Foreskin fibroblast (primary cell): ENCODE measurements at places on chromosomes 2 and 18.

- peak; percentile 27 for DNase-seq
Observed at GRCh38 chr2:232980683-232981082, 32.4 kb downstream of the NGEF start.

DNA sequence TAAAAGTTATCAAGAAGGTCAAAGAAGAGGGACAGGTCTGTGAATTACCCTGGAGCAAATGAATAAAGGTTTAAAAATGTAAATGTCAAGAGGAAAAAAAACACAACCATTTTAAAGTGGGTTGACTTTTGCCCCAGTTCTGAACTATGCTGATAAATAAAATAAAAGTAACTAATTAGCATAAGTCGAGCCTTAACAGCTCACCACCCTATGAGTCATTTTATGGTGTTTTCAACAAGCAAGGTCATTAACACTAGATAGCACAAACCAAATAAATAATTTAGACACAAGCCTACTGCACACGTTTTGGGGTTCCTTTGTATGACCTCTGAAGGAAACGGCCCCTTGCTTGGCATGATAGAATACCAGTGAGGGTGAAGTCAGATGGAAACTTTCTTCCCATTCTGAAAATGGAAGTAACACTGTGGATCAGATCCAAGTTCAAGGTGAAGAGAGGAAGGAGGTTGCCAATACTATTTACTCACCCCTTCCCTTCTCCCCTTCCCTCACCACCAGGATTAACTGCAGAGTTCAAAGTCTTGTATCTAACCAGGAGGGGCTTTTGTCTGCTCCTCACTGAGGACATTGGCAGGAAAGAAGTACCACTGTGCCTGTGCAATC, 380.0 kb upstream of the ACVR2A start:
- DNase-seq = no peak

DNA sequence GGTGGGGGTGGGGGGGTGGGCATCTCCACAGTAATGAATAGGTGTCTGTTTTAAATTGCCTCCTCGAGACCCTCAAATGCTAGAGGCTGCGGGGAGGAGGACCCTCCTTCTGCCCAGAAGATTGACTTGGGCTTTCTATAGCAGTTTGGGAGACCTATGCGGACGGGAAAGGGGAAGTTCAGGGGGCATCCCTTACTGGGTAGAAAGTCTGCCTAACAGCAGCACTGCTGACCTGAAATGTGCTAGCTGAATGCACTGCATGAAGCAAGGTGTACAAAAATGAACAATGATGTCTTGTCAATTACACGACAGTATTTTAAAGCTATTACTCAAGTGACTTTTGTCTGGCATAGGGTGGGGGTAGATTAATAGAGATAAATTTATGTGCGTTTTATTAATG, 2.5 kb downstream of the DCC start:
- no peak for DNase-seq

DNA sequence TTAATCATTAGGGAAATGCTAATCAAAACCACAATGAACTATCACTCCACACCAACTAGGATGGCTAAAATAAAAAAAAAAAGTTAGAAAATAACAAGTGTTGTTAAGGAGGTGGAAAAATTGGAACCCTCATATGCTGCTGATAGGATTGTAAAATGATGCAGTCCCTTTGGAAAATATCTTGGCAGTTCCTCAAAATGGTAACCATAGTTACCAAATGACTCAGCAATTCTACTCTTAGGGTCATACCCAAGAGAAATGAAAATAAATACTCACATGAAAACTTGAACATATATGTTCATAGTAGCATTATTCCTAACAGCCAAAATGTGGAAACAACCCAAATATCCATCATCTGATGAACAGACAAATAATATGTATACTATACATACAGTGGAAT, 15.7 kb upstream of the ACVR2A start:
- DNase-seq = peak; percentile 89

DNA sequence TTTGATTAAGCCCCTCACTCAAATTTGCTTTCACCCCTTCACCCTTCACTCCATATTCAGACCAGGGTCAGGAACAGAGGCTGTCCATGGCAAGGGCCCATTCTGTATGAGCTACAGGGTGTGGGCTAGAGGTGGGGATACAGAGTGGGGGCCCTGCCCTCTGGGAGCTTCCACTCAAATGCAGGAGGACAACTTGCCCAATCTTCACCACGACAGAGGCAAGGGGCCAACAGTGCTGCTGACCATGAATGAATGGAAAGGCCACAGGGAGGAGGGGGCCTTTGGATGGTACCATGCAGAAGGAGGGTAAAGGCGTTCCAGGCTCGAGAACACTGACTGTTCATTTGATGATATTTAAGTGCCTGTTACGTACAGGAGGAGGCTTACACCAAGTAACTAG, 22.8 kb downstream of the ADRA2B start:
- no peak for DNase-seq

DNA sequence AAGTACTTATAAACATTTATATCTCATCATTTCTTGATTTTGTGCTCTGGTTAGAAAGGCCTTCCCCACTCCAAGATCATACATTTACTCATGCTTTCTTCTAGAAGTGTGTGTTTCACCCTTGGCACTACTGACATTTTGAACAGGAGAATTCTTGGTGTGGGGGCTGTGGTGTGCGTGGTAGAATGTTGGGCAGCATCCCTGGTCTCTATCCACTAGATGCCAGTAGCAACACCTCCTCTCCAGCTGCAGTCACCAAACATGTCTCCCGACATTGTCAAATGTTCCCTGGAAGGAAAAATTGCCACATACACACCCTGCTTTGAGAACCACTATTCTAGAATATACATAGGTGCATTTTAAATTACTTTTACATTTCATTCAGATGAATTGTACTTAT, 8.7 kb upstream of the TGIF1 start:
- peak; percentile 61 for DNase-seq

DNA sequence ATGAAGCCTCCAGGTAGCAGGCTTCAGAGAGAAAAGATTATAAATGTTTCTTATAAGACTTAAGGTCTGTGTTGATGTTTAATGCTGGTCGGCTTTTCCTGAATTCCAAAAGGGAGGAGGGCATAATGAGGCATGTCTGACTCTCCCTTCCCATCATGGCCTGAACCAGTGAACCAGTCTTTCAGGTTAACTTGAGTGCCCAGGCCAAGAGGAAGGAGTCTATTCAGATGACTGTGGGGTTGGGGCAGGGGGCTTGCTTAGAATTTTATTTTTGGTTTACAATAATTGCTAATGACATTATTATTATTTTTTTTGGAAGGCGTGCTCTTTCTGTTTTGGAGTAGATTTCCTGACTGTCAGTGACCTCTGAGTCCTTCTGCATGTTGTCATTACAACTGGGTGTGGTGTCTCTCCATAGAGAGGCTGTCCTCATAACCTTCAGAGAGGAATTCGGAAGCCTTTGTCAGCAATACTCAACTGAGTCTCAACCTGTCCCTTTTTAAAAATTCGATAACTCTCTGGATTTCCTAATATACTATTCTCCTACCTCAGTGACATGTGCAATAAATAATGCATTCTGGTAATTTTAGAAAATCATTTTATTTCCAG, 275.1 kb upstream of the CXCR4 start:
- DNase-seq = no peak

DNA sequence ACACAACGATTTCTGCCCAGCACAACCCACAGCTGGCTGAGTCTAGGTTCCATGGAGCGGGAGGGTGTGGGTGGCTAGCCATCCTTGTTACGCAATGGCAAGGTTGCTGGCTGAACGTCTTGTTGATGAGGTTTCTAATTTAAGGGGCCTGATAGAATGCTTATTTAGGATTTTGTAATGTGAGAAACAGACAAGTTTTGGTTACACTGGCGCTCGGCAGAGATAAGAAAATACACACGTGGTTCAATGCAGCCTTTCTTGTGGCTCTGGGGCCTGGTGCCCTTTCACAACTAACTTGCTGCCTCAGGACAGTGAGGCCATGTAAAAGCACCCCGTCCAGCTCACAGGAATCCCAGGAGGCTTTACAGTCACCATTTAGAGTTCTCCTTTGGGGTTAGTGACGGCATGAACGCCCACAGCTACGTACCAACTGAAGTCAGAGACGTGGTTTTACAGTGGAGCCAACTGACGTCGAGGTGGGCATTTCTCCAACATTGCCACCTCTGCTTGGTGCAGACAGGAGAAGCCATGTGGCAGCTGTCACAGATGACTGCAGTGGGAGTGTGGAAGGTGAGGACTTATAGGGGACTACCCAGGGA, 29.7 kb upstream of the PIEZO2 start:
- peak; percentile 57 for DNase-seq

DNA sequence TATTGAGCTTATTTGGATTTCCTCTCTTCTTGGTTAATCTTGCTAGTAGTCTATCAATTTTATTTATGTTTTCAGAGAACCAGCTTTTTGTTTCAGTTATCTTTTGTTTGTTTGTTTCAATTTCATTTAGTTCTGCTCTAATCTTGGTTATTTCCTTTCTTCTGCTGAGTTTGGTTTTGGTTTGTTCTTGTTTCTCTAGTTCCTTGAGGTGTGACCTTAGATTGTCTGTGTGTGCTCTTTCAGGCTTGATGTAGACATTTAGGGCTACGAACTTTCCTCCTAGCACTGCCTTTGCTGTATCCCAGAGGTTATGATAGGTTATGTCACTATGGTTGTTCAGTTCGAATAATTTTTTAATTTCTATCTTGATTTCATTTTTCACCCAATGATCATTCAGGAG, 141.6 kb downstream of the ZNF236 start:
- DNase-seq = no peak

GRCh38 chr2:150917961-150918713, 343.5 kb downstream of the RBM43 start:
- DNase-seq = no peak

DNA sequence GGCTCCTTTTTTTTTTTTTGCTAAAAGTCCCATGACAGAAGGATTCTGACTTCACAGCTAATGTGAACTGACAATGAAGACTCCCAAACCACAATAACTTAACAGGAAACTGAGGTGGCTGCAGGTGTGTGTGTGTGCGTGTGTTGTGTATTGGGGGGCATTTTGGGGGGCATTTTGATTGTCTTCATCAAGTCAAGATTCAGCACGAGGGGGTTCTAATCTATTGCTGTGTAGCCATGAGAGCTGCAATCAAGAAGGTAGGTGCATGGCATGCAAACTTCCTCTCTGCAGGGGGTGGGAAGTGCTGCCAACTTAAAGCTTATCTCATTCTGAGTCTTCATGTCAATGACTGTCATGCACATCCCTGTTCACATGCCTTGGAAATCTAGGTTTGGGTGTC, 25.2 kb downstream of the SPRED2 start:
- DNase-seq = no peak

DNA sequence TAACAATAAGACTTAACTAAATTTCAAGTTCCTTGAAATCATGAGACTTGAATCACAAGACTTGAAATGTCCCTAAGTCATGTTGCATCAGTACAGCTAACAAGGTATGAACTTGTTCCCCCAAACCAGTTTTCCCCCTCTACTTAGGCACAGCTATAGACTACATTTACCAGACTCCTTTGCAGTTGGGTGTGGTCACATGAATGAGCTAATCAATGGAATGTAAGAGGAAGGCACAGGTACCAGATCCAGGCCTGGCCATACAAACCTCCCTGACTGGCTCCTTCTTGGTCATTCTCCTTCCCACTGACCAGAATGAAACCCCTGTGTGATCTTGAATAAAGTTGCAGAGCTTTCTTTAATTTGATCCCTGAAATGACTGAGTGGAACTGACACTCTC, 77.8 kb downstream of the DNER start:
- no peak for DNase-seq

DNA sequence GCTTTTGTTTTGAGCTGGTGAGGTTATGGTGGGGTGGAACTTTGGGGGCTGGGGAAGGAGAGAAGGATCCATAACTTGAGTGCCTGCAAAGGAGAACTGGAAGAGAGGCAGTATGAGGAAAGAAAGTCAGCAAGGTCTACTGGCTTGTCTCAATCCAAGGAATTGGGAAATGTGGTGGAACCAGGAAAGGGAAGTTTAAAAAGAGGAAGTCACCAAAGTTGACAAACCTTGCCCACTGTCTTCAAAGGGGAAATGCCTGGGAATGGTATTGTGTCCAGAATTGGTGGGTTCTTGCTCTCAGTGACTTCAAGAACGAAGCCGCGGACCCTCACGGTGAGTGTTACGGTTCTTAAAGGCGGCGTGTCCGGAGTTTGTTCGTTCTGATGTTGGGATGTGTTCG, 304.1 kb upstream of the FAM98A start:
- no peak for DNase-seq

DNA sequence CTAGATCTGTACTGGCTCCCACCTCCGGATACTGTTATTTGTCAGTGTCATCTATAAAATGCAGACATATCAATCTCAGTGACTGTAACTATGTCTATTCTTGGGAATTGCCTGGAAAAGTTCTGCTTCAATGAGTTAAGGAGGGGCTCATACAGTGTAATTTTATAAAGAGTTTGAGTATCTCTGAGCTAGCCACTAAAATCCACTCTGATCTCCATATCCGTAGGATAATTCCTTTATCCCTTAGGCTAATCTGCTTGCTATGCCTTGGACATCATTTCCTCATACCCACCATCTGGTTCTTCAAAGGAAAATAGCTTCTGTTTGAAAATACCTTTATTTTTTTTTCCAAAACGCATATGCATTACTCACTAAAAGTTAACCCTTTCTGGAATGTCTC, 863.2 kb downstream of the SUCLG1 start:
- DNase-seq = no peak

GRCh38 chr2:67923696-67924095, 139.1 kb downstream of the C1D start:
- DNase-seq = no peak

DNA sequence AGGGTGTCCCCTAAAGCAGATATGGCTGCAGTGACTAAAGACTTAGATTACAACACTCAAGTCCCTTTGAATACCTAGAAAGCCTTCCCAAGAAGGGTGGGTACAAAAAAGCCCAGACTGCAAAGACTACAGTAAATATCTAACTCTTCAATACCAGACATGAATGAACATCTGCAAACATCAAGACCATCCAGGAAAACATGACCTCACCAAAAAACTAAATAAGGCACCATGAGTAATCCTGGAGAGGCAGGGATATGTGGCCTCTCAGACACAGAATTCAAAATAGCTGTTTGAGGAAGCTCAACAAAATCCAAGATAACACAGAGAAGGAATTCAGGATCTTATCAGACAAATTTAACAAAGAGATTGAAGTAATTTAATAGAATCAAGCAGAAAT, 138.2 kb upstream of the OTOS start:
- peak; percentile 47 for DNase-seq

DNA sequence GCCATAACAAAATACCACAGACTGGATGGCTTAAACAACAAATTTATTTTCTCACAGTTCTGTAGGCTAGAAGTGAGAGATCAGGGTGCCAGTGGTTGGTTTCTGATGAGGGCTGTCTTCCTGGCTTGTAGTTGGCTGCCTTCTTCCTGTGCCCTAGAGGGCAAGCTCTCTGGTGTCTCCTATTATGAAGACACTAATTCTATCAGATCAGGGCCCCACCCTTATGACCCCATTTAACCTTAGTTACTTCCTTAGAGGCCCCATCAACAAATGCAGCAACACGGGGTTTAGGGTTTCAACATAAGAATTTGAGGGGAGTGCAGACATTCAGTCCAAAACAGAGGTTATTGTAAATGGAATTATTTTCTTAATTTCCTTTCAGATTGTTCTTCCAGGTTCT, 22.9 kb downstream of the CYP27A1 start:
- no peak for DNase-seq

GRCh38 chr2:231270221-231271114, 72.0 kb downstream of the ARMC9 start:
- peak; percentile 54 for DNase-seq
